ENCODE measurements at places on chromosomes 2 and 18. TPM values are rescaled to one million over a fixed set of nuclear protein-coding genes. Genes with fewer than 3 reads are reported as not detected.

DNA sequence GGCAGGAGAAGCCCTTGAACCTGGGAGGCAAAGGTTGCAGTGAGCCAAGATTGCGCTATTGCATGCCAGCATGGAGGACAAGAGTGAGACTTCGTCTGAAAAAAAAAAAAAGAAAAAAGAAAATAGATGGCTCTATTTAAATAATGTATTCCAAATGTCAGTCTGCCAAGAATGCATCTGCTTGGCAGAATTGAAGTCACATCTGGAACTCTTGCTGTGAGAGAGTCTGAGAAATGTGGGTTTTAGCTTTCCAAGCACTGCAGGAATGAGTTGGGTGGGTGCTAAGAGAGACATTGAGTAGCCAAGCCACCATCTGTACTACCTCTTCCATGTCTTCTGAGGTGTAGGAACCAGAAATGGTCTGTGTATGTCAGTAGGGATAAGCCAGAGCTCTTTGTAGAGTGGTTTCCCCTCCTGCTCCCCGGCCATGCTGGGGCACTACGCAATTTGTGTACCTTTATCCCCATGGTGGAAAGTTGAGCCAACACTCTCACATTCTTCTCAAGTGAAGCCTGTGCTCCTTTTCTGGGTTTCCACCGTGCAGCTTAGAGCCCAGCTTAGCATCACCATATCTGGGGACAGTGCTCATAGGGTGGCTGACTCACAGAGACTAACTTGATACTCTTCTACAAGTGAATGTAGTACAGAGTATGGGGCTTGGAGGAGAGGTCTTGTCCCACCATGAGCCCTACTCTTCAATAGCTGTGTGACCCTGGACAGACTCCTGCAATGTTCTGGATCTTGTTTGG, 25.3 kb downstream of the IL1F10 start:
- no peak for DNase-seq

CNOT11 gene
- 33.6 TPM for total RNA-seq

DNA sequence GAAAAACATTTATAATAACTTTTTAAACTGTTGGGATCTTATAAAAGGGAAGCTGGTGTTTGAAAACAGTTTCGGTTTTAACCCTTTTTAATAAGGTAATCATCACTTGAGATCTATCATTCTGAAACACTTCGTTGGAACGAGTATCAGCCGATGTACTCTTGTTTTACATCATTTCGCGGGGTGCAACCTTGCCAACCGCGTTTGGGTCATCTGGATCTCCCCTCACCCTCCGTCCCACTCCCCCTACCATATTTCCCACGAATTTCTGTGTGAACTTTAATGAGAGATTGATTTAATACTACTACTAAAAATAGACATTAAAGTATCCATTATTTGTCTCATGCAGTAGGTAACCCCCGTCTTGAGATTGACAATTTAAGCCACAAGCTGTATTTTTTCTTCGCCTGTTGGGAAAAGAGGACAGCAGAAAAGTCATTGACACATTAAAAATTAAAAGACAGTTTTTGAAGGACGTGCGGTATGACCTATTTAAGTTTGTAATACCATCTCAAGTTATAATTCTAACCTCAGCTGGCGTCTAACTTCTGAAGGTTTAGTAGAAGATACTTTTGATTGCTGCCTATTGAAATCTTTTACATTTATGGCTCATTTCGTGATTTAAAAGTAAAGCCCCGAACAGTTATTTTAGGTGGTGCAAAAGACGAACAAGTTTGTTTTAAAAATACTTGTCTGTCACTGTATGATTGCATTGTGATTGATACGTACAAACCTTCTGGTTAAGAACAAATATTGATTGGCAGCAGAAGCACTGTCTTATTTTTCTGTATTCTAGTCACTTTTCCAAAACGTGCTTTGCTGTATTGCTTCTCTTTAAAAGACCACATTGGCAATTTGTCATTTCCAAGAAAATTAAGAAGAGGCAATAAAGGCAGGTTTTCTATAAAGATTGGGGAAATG, 1.5 kb downstream of the CREB1 start:
- DNase-seq = no peak

UGT1A9 gene
- total RNA-seq = not detected

UBE2F gene
- 44.6 TPM for total RNA-seq

DNA sequence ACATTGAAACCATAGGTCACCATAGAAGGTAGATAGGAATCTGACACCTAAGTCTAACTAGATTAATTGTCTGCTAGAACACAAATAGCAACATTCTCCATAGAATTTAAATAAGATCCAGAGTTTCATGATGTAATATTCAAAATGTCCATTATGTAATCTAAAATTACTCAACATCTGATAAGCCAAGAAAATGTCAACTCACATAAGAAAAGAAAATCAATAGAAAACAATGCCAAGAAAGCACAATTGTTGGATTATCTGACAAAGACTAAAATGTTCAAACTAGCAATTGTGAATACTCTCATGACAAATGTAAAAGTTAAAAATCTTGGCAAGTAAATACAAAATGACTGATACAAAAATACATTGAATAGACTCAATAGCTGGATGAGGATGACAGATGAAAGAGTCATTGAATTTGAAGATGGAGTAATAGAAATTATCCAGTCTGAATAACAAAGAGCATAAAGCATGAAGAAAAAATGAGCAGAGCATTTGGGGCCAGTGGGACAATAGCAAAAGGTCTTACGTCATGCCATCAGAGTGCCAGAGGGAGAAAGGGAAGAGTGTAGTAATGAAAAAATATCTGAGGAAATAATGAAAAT, 358.6 kb downstream of the METTL4 start:
- no peak for DNase-seq

- no peak for DNase-seq
Measured at GRCh38 chr2:119156105-119156890, 2.3 kb downstream of the C1QL2 start.

GRCh38 chr2:4415810-4416413, 712.5 kb downstream of the DCDC2C start:
- no peak for DNase-seq

DNA sequence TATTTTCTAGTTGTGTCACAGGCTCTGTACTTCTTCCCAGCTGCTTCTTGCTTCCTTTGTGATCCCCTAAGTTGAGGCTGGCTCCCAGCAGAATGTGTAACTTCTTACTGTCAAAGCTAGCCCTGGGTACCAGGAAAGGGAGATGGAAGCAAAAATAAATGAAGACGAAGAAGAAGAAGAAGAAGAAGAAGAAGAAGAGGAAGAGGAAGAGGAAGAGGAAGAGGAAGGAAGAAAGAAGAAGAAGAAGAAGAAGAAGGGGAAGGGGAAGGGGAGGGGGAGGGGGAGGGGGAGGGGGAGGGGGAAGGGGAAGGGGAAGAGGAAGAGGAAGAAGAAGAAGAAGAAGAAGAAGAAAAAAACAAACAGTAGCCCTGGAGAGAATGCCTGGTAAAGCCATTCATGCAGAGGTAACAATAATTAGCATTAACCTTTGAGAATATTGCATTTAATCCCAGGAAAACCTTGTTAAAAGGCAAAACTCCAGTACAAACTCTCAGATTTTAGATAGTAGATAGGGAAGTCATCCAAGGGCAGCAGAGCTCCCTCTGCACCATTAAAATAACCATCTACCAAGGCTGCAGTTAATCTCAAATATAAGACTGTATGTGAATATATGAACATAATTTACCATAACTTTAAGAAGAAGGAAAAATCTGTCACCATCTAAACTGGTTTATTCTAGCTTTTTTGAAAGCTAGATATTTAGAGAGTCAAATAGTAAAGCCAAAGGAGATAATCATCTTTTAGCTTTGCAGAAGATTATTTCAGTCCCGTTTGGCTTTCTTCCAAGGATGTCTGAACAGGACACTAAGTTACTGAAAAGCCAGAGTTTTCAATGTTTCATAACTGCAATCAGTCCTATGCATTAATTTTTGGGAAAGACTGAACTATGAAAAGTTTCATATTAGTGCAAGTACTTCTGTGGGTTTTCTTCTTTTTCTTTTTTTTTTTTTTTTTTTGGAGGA, 44.3 kb upstream of the FBXO11 start:
- no peak for DNase-seq

SLC4A5 gene
- total RNA-seq = not detected

- peak; percentile 16 for DNase-seq
Measured at GRCh38 chr2:233061591-233062450, 1.7 kb downstream of the INPP5D start.

DNA sequence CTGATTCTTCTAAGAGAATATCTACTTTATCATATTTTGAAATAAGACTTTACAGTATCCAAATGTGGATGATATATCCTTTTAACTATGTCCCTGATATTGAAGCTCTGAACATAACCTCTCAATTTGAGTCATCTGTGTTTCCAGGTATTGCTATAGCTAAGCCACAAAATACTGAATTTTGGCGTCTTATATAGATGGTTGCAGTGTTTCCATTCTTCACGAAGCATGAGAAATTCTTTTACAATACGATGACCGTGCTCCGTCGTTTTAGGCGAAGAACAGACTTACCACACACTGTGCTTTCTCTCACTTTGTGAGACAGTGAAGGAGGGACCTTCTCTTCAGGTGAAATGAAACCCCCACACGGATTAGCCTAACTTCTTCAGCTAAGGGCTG, 45.3 kb downstream of the LRRFIP1 start:
- no peak for DNase-seq

DNA sequence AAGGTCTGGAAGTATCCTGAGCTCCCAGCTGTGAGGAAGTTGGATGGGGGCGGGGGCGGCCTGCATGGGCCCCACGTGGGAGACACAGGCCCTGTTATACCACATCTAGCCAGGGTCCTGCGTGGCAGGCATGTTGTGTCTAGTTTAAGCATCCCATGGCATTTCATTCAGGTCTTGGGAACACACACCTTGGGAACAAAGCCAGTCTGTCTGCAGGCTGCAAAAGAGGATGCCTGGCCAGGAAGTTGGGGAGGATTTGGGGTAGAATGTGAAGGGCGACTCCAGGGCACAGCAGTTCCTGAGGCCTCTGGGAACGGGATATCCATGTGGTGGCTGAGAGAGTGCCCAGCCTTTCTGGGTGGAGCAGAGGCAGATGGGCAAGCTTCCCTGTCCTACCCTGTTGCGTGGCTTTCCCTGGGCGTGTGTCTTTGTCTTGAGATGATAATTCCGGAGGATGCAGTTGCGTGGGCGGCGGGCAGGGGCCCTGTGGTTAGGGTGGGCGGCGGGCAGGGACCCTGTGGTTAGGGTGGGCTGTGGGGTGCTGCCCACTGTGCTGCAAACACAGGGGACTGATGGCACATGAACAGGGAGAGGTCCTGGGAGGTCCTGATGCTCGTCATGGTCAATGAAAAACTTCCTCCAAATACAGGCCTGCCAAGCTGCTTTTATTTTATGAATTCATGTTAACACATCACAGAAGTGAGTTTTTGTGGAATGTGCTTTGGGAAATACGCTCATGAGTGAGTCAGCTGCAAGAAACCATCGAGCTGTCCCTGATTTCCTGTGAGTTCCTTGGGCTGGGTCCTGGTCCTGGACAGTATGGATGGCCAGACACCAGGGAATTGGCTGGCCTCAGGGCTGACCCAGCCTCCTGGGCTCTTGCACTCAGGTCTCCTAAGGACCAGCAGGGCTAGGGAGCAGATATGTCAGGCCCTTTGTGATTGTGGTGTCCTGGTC, 90.0 kb upstream of the HS6ST1 start:
- DNase-seq = peak; percentile 86

TXNDC2 gene
- 0.18 TPM for total RNA-seq

GRCh38 chr18:67266246-67267237, 250.0 kb downstream of the DSEL start:
- DNase-seq = peak; percentile 59

GRCh38 chr2:183541766-183542165, 417.5 kb downstream of the NUP35 start:
- no peak for DNase-seq

GRCh38 chr2:58680755-58681310, 439.7 kb upstream of the FANCL start:
- DNase-seq = no peak

DNA sequence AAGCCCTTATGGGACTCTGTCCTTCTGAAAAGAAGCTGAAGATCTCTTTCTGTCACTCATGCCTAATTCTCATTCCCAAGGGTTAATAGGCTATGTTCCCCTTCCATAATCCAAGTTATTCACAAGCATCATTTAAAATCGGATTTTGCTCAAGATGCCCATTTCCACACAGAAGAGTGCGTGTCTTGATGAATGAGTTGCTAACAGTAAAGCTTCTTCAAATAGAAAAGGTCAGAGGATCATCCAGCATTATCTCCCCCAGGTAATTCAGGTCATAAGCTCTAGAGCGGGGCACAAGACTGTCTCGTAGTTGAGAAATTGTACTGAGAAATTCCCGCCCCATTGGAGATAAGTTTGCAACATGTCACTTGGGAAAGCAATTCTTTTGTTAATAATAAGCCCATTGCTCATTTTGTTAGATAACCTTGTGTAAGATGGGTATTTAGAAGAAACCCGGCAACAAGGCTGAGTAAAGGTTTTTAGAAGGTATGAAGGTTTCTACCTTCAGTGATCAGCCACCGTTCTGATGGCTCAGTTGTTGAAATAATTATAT, 290.7 kb upstream of the EPAS1 start:
- DNase-seq = no peak

DNA sequence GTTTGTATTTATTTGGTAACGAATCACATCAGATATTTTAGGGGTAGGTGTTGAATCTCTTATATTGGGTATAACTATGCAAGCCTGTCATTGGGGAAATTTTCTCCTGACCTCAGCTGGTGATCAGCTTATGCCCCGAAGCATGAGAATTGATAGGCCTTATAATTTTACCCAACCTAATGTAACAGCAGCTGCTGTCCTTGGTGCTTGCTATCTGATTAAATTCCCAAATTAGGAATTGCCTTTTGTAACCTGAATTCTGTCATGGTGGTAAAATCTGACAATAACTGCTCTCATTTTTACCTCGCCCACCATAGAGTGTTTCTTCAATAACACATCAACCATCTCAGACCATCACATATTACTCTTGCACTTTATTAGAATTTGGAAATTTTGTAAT, 1542.6 kb upstream of the PIK3C3 start:
- DNase-seq = no peak

GRCh38 chr18:56062931-56063330, 474.9 kb upstream of the TCF4 start:
- no peak for DNase-seq

DNA sequence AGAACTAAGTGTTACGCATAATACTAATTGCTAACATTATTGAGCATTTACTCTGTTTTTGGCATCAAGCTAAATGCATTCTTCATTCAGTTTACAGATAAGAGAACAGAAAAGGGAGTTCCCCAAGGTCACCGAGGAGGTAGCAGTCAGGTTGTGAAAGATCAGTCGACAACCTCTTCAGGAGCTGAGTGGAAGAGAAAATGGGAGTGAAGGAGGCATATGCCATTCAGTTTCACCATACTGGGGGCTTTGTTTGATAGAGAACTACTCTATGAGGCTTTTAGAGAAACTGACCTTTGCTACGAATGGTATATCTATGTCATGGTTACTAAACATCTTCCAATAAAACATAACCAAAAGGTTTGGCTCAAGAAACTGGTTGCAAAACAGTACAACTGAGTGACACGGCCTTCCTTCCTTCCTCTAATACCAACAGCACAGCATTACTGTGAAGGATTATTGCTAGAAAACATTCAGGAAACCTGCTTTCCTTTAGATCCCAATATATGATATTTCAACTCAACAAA, 112.1 kb downstream of the RBMS1 start:
- peak; percentile 52 for DNase-seq

MAPRE3 gene
- total RNA-seq = 1.8 TPM
